DND-41 (cell line): ENCODE measurements at places on chromosomes 13 and 19.

GRCh38 chr19:47511128-47511517, 3.7 kb downstream of the NAPA start:
- DNase-seq, result no peak

- DNase-seq, result no peak
Measured at GRCh38 chr19:10896851-10897526, 25.6 kb downstream of the CARM1 start.

DNA sequence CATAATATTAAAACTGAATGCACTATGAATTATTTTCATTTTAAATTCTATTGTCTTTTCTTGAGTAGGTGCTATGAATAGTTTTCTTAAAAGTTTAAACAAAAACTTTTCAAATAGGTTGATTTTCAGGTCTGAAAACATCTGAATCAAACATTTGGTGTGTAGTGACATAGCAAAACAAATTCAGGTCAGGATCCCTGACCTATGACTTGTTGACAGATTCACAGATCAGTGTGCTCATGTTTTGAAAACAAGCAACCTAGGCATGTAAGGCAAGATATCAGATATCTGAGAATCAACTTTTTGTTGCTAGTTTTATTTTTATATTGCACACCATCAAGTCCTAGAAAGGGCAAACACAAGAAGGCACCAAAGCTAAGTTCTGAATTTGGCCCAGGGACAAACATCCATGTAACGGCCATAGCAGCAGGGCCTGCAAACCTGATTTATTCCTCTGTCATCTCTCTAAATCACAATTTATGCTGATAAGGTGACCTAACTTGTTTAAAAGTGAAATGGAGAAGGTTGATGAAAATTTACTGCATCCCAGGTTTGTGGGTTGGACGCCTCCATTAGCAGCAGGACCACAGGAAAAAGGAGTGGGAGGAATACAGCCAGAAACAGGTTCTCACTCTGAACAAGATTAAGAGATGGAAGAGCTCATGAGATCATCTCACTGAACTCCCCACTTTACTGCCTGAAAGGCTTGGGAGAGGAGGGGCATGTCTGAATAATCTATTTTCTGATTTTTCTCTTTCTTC, 337.7 kb downstream of the KCNRG start:
- no peak for DNase-seq

GRCh38 chr13:107665926-107666458, 549.3 kb downstream of the LIG4 start:
- DNase-seq, result no peak

- no peak for DNase-seq
Measured at GRCh38 chr13:90534617-90535370, 812.7 kb upstream of the MIR17HG start.

DNA sequence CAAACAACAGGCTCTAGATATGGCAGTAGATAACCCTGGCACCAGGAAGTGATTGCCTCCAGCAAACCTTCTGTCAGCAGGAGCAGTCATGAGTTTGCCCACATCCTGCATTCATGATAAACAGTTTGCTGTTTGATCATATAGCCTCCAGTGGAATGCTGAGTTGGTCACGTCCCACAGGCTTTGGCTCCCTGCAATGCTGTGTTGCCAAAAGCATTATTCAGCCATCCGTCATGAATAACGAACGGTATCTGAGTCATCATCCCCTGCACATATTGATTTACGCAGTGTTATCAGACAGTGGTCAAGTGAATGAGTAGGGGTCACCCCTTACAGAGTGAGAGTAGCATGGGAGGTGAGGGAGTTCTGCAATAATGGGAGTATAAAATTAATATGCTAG, 21.9 kb upstream of the ZNF432 start:
- peak; percentile 16 for DNase-seq

GRCh38 chr13:21548577-21548976, 55.4 kb downstream of the MICU2 start:
- no peak for DNase-seq
